ENCODE measurements at places on chromosomes 7 and 10. TPM values are rescaled to one million over a fixed set of nuclear protein-coding genes. Genes with fewer than 3 reads are reported as not detected.

- peaks cover 9% of the 10 kb centered on the region for H3K27me3 ChIP-seq
- H3K4me3 ChIP-seq, result no peak overlapping the region
- H3K36me3 ChIP-seq, result no peaks in the 10 kb centered on the region
- DNase-seq, result no peak
- no peaks in the 10 kb centered on the region for H3K4me1 ChIP-seq
These were observed 92.4 kb upstream of the JCAD start for GRCh38 chr10:30151581-30152389.

DNA sequence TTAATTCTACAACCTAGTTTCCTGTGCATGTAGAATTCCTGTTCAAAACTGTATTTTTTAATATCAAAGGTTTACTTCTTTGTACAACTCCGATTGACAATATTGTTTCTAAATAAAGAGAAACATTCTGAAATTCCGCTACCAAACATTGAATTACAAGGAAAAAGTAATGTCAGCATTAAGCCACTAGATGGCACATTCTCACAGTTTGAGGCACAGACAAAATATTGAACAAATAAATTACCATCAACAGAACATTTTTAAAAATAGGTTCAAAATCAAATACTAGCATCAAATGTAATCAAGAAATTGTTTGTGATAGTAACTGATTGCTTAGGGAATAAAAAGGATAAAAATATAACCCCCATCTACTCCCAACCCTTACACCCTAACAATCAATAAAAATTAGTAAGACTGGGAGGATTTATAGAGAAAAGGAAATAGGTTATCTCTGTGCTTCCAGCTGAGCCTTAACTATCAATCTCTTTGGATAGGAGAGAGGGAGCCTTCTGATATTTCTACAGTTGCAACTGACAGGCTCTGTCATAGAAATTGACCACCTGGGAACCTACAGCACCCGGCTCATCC, 86.6 kb upstream of the C7orf33 start:
- H3K27me3 ChIP-seq, result no peaks in the 10 kb centered on the region
- H3K27ac ChIP-seq, result no peak overlapping the region
- H3K36me3 ChIP-seq, result no peaks in the 10 kb centered on the region
- H3K4me1 ChIP-seq, result no peaks in the 10 kb centered on the region
- H3K4me3 ChIP-seq, result no peak overlapping the region
- DNase-seq, result peak; percentile 62

- no peaks in the 10 kb centered on the region for H3K27me3 ChIP-seq
- no peaks in the 10 kb centered on the region for H3K36me3 ChIP-seq
- no peak overlapping the region for H3K27ac ChIP-seq
- H3K4me1 ChIP-seq, result no peaks in the 10 kb centered on the region
- no peak overlapping the region for H3K4me3 ChIP-seq
These were observed 71.0 kb upstream of the ZNF479 start for GRCh38 chr7:57203161-57203791.

GRCh38 chr7:90210981-90211380, 559 bp upstream of the STEAP2 start:
- H3K27ac ChIP-seq, result no peak overlapping the region
- peaks cover 31% of the 10 kb centered on the region for H3K27me3 ChIP-seq
- H3K4me3 ChIP-seq, result no peak overlapping the region
- no peak for DNase-seq
- H3K4me1 ChIP-seq, result peaks cover 3% of the 10 kb centered on the region
- no peaks in the 10 kb centered on the region for H3K36me3 ChIP-seq

GRCh38 chr7:29951206-29951605, 38.4 kb downstream of the SCRN1 start:
- H3K36me3 ChIP-seq, result no peaks in the 10 kb centered on the region
- no peak for DNase-seq
- no peak overlapping the region for H3K27ac ChIP-seq
- no peak overlapping the region for H3K4me3 ChIP-seq

DNA sequence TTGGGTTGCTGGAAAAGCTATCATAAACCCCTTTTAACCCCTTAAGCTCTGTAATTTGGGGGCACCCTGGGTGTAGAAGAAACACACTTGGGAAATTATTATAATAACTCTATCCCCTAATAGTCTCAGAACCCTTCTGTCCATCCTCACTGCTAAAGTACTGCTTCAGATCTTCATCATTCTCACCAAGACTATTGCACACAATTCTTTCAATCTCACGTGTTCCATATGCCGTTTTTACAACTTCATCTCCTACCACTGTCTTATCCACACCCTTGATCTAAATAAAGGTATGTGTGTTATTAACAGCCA, 15.8 kb downstream of the ANKRD22 start:
- DNase-seq, result no peak
- peaks cover 12% of the 10 kb centered on the region for H3K4me1 ChIP-seq
- no peak overlapping the region for H3K4me3 ChIP-seq
- H3K36me3 ChIP-seq, result no peaks in the 10 kb centered on the region

- no peaks in the 10 kb centered on the region for H3K27me3 ChIP-seq
- no peak for DNase-seq
- H3K4me1 ChIP-seq, result no peaks in the 10 kb centered on the region
- no peaks in the 10 kb centered on the region for H3K36me3 ChIP-seq
- no peak overlapping the region for H3K4me3 ChIP-seq
These were observed 18.7 kb upstream of the PCBD1 start for GRCh38 chr10:70906953-70907636.

DNA sequence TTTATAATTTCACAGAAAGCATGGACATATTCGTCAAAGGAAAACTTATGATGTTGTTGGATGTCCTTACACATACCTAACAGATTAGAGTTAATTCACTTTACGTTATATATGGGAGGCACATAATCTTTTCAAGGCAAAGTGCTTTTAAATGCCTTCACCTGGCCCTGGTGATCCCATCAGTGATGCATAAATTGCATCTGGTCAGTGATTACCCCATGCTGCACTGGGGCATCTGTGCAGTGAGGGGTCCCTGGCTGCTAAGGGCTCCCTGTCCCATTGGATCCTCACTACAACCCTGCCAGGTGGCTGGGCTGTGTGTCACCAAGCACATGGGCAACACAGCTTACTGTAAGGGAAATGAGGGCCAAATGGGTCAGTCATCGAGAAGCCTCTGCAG, 441.1 kb downstream of the RPS24 start:
- no peaks in the 10 kb centered on the region for H3K4me1 ChIP-seq
- no peaks in the 10 kb centered on the region for H3K36me3 ChIP-seq
- no peak overlapping the region for H3K27ac ChIP-seq
- DNase-seq, result no peak
- no peak overlapping the region for H3K4me3 ChIP-seq
- peaks cover 4% of the 10 kb centered on the region for H3K27me3 ChIP-seq

DNA sequence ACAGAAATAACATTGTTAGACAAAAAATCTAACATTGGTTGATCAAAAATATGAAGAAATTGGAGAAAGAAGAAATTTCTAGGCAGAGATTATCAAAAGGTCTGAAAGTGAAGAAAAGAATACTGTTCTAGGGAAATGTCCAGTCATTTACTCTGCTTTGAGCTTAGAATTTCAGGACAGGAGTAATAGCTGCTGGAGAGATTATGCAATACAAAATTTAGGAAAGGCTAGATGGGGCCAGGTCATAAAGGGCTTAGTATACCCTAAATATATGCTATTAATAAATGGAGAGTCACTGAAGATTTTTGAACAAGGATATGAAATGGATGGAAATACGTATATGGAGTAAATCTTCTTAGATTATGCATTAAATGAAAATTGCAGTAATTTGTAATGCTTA, 279.2 kb downstream of the CACNA2D1 start:
- no peak overlapping the region for H3K27ac ChIP-seq
- H3K4me3 ChIP-seq, result no peak overlapping the region

DNA sequence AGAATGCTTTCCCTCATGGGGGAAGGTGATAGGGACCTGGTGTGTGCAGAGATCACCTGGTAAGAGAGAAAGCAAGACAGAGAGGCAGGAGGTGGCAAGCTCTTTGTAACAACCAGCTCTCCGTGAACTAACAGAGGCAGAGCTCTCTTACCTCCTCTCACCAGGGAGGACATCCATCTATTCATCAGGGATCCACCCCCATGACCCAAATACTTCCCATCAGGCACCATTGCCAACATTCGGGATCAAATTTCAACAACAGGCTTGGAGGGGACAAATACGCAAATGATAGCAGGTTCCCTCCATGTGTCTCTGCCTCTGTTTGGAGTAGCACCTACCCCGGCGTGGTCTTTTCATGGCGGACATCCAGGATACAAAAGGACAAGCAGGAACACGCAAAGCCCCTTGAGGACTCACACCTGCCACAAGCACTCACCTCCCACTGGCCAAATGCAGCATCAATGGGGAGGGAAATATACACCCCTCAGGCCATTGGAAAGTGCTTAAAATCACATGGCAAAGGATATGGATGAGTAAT, 431.2 kb upstream of the AUTS2 start:
- H3K27me3 ChIP-seq, result no peaks in the 10 kb centered on the region
- no peaks in the 10 kb centered on the region for H3K4me1 ChIP-seq
- H3K36me3 ChIP-seq, result no peaks in the 10 kb centered on the region

GRCh38 chr7:144022169-144022568, 22.0 kb downstream of the OR6B1 start:
- no peaks in the 10 kb centered on the region for H3K27me3 ChIP-seq
- H3K4me1 ChIP-seq, result no peaks in the 10 kb centered on the region
- H3K36me3 ChIP-seq, result no peaks in the 10 kb centered on the region
- DNase-seq, result no peak
- H3K27ac ChIP-seq, result no peak overlapping the region
- H3K4me3 ChIP-seq, result no peak overlapping the region

DNA sequence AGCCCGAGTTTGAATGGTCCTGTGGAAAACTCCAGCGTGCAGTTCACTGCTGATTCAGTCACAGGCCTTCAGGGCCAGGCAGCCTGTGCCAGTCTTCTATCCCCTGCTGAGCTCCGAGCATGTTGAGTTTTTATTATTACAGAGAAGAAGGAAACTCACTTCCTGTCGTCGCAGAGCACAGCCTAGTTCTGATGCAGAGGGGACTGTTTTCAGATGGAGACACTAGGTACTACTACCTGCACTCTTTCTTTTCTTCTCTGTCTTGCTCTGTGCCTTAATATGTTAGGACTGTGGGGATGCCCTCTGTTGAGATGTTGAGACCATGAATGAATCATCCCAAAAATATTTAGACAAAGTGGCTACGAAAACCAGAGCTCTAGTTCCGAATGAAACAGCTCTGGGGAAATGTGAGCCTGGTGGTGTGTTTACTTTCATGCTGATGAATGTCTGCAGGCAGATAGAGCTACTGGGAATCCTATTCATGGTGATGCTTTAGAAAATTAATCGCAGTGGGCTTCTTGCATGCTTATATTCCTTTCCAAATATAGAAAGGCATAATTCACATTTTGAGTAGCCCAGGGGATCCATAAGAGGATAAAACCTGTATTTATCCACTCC, 29.6 kb downstream of the CASP7 start:
- H3K27ac ChIP-seq, result no peak overlapping the region
- DNase-seq, result no peak
- no peaks in the 10 kb centered on the region for H3K27me3 ChIP-seq
- no peak overlapping the region for H3K4me3 ChIP-seq
- peaks cover 20% of the 10 kb centered on the region for H3K4me1 ChIP-seq

DNA sequence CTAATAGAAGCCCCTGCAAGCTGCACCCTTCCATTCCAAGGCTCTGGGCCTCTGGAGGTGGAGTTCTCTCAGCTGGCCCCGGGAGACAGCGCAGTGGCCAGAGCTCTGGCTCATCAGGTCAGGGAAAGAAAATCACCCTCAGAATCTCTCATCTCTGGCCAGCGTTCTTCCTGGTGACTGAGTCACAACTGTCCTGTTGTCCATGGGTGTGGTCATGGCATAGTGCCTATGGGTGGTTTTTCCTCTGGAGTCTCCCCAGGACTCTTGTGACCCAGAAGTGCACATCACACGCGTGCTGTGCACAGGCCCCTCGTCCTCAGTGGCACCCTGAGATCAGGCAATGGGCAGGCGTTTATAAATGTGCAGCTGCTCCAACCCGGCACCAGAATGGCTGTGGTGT, 27.4 kb upstream of the FXYD4 start:
- DNase-seq, result no peak
- H3K4me3 ChIP-seq, result no peak overlapping the region
- H3K4me1 ChIP-seq, result peaks cover 31% of the 10 kb centered on the region
- no peaks in the 10 kb centered on the region for H3K27me3 ChIP-seq
- no peaks in the 10 kb centered on the region for H3K36me3 ChIP-seq
- H3K27ac ChIP-seq, result no peak overlapping the region

DNA sequence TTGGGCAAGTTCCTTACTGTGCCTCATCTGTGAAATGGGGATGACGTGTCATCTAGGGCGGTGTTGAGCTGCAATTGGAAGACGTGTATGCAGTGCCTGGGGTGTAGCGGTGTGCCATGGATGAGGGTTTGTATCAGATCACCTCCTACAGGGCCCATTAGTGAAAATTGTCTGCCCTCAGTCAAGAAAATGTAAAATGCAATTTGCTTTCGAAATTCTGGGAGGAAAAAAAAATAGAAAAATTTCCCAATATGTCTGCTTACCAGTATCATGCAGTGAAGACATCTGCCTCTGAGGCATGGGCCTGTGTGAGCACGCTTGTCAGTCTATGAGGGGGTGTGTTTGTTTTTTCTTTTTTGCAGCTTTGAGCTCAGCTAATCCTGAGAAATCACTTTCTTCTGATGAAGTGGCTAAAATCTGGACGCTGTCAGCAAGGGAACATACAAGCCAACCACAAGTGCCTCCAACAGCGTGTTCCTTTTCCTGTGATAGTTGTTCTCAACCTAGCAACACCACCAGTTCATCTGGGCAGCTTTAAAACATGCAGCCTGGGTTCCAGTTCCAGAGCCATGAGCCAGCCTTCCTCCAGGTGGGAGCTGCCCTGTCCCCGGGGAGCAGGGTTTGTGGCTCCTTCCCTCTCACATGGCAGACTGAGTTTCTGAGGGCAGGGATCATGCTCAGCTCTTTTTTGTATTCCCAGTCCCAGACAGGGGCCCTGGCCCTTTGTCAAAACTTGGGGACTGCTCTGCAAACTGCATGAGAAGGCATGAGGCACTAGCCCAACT, 10.3 kb downstream of the FAM241B start:
- H3K27me3 ChIP-seq, result peaks cover 3% of the 10 kb centered on the region
- H3K27ac ChIP-seq, result no peak overlapping the region
- no peak overlapping the region for H3K4me3 ChIP-seq

GRCh38 chr10:118674226-118674919, 78.9 kb upstream of the PRLHR start:
- no peaks in the 10 kb centered on the region for H3K36me3 ChIP-seq
- no peaks in the 10 kb centered on the region for H3K27me3 ChIP-seq
- no peak for DNase-seq
- no peak overlapping the region for H3K27ac ChIP-seq

DNA sequence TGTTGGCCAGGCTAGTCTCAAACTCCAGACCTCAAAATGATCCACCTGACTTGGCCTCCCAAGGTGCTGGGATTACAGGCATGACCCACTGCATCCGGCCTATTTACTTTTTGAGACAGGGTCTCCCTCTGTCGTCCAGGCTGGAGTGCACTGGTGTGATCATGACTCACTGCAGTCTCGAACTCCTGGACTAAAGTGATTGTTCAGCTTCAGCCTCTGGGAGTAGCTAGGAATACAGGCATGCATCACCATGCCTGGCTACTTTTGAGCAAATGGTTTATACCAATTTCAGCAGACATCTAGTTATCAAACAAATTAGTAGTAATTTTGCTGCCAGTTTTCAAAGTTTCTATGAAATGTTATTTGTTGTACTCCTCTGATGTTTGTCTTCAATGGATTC, 2.2 kb upstream of the WAC start:
- H3K27ac ChIP-seq, result no peak overlapping the region
- peaks cover 10% of the 10 kb centered on the region for H3K36me3 ChIP-seq
- no peak for DNase-seq
- peaks cover 18% of the 10 kb centered on the region for H3K4me1 ChIP-seq
- no peaks in the 10 kb centered on the region for H3K27me3 ChIP-seq
- H3K4me3 ChIP-seq, result no peak overlapping the region

Gene DEPP1
- total RNA-seq, result not detected

Gene FAM25A
- total RNA-seq, result not detected

Gene KLHL7
- total RNA-seq, result 19.6 TPM

Gene ODAD2
- total RNA-seq, result not detected

Gene BRAT1
- 24.1 TPM for total RNA-seq

Gene AP3M1
- total RNA-seq, result 14.8 TPM

Gene HDAC9
- 0.73 TPM for total RNA-seq

Gene FAM20C
- total RNA-seq, result 1.7 TPM

Gene CYP3A4
- total RNA-seq, result not detected

Gene HABP2
- total RNA-seq, result not detected

Measured in CD4-positive, alpha-beta T cell (primary cell).